Hematopoietic multipotent progenitor cell treated with erythropoietin and hydrocortisone succinate and interleukin-3 and kit ligand, for 4 days (in vitro differentiated cells): ENCODE measurements at places on chromosomes 1 and 21.
A peak's percentile ranks its signal among the peaks of the same experiment; 100 is the strongest.

DNA sequence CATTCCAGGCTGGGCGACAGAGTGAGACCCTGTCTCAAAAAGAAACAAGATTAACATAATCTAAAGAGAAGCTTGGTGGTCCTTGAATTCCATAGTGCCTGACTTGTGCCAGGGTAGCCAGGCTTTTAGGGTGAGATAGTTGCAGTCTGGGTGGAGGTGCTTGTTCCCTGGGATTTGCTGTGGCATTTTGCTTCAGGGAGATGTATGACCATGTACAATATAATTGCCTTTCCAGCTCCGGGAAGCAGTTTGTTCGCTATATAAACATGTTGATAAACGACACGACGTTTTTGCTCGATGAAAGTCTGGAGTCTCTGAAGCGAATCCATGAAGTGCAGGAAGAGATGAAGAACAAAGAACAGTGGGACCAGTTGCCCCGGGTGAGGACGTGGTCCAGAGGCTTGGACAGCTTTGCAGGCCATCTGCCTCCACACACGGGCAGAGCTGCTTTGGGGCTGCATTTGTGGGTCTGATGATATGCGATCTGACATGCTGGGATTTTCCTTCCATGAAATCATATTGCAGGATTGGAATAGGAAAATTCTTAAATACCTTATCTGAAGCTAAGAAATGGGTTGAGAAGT lies 49.4 kb upstream of the KIF1B start:
- no peak for DNase-seq

- DNase-seq, result no peak
Observed at GRCh38 chr1:51867479-51868232, 10.9 kb downstream of the NRDC start.

- peak; percentile 80 for DNase-seq
Observed at GRCh38 chr21:38853421-38853919, 47.7 kb downstream of the ETS2 start.

GRCh38 chr1:36609241-36610027 lies 126.7 kb upstream of the CSF3R start:
- peak; percentile 85 for DNase-seq

GRCh38 chr1:180482425-180483275 lies 19.7 kb downstream of the ACBD6 start:
- DNase-seq, result peak; percentile 84

GRCh38 chr1:79006564-79006963 lies at the start of gene ADGRL4:
Gene ADGRL4 (minus strand): TSS chr1:79006730. CDS start chr1:79006654, 76 bp downstream.
- no peak for DNase-seq
